SK-N-DZ (cell line): ENCODE measurements at places on chromosomes 12 and 14.

DNA sequence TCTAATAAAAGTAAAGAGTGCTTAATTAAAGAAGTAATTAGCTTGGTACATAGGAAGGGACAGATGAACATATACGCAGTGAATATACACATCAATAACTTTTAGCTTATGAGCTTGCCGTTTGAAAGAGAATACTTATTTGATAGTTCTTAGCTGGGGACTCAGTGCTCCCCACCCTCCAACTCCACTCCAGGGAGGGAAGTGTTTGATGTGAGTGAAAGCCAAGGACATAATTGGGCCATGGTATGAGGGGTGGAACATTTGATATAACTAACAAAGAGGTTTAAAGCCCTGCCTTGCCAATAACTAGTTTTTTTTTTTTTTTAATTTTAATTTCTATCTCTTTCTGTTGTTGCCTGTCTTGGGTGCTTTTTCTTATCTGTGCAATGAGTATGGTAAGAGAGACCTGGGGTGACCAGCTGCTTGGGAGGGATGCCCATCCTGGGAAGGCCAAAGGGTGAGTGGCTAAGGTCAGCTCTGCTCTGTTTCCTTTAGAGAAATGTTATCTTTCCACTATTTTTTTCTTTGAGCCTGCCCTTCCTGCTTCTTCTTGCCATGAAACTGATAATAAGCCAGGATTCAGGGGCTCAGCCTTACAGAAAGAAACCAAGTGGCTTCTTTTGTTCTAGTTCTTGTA is 132.8 kb upstream of the CPSF6 start:
- DNase-seq = no peak

DNA sequence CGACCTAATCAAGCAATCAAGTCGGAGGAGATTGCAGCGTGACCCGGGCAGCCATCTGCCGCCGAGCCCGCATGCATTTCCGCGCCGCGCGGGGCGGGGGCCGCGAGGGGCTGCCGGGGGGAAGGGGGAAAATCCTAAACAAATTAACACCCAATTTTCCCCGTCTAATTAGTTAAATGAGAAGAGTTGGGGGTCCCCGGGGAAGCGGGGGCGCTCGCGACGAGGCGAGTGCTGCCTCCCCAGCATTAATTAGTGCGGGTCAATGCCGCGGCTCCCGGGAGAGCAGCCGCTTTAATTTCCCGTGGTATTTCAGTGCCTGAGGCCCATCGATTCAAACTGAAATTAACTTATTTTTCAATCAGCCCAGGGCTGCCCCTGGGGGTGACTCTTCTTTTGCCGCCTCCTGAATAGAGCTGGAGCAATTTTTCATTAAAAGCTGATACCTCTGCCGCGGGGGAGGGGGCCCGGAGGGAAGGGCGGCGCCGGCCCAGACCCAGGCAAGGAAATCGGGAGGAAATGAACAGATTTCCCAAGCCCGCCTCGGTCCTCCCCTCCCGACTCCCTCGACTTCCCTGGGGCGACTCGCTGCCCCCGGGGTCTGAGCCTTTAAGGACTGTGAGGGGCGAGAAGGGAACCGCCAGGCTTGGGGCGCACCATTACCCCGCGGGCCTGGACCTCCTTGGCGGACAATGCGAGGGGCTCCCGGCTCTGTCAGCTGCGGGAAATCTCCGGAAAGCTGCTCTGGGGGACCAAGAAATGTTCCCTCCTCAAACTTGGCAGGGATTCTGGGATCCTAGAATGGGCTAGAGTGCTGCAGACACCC is 18.9 kb downstream of the VSX2 start:
- peak; percentile 26 for DNase-seq

- no peak for DNase-seq
Measured at GRCh38 chr12:109202770-109203169, 86.4 kb downstream of the ACACB start.

DNA sequence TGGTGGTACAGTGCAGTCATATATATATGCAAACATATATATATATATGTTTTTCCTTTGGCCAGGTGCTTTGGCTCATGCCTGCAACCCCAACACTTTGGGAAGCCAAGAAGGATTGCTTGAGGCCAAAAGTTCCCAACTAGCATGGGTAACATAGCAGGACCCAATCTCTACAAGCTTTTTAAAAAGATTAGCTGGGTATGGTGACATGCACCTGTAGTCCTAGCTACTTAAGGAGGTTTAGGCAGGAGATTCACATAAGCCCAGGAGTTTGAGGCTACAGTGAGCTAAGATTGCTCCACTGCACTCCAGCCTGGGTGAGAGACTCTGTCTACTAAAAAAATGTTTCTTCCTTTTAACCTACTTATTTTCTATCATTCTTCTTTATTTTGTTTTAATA is 10.2 kb downstream of the PZP start:
- DNase-seq = peak; percentile 9

DNA sequence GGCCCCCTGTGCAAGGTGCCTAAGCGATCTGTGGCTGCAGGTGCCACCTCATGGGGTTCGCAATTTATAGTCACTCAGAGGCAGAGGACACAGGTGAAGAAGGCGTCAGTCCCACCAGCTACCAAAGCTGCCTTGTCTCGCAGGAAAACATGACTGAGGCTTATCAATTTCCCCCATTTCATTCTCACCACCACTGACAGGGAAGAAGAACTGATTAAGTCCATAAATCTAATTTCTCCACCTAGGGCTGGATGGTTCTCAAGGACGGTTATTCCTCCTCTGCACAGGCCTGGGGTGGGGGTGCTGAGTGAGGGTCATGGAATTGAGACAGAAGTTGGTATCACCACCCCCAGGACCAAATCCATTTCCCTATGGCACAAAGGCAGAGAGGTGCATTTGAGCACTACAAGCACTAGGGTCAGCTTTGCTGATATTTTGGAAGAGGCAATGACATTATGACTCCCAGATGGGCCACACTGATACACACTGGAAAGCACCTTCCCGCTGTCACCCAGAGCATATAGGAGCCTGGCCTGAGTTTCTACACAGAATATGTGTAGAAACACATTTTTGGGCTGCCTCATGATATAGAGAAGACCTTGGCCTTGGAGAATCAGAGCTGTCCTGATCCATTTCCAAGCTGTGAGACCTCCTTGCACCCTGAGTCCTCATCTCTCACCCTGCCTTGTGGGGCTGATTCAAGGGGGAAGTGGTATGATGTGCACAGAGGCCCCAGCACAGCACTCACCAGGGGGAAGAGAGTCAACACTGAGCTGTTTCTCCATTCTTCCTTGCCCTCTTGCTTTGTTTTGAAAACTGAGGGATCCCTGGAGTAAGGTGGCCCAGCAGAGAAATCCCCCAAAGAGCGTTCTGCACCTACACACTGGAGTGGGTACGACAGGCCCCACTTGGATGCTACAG is 59.4 kb downstream of the PITPNM2 start:
- DNase-seq = no peak

DNA sequence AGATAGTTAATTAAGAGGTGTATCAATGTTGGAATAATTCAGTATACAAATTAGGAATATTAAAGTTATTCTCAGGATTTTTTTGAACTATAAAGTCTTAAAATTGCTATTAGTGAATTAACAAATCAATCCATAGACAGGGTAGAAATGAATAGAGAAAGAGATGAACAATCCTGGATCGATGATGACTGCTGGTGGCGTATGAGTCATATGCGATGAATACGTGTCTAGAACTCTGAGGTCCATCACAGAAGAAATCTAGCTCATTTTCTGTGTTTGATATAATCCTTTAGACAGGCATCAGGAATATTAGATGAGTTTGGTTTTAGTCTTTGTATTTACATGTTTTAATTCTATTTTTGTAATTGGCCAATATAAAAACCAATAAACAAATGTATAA is 85.4 kb upstream of the RTL1 start:
- DNase-seq = no peak

DNA sequence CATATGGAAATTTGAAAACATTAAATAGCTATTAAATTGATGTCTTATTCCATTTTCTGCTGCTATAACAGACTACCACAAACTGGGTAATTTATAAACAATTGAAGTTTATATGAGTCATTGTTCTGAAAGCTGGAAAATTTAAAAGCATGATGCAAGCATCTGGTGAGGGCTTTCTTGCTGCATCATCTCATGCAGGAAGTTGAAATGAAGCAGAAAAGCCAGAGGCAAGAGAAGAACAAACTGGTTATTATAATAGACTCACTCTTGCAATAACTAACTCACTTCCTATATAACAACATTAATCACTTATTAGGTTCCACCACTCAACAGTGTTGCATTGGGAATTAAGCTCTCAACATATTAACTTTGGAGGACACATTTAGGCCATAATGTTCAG is 1277.4 kb downstream of the LRFN5 start:
- no peak for DNase-seq

DNA sequence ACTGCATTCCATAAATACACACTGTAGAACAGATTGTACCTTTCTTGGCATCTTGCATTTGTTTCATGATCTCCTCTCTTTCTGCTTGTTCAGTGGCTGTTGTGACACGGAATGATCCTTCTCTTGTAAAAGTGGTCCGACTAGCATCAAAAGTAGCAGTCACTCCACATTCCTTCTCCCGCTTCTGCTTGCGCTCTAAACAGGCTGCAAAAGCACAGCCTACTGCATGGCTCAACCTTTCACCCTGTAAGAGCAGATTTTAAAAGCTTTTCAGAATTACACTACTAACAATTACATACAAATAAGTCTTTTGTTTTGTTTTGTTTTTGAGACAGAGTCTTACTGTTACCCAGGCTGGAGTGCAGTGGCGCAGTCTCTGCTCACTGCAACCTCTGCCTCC is 49.8 kb downstream of the PAPLN start:
- DNase-seq = no peak

- no peak for DNase-seq
Measured at GRCh38 chr14:104718871-104719270, 5.2 kb upstream of the ADSS1 start.

DNA sequence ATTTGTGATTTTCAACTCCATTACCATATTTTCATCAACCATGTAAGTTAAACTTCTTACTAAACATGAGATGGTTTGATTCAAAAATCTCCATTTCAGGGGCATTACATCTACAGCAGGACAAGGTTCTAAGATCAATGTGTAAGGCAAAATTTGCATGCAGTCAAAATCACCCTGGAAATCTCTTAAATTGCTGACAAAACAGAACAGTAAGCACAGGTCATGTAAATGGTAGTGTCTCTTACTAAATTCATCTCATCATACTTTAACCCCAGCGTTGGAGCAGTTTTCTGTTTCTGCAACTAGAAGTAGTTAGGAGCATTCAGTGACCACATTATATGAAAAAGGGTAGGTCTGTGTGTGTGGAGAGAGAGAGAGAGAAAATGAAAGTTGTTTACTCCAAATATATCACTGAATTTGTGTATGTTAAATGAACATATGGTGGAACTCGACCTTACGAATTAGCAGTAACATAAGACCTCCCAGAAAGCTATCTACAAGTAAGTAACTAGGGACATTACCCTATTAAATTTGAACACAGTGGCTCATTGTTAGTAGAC is 227.5 kb downstream of the SSPN start:
- no peak for DNase-seq

GRCh38 chr14:94042433-94043091 is 16.4 kb downstream of the OTUB2 start:
- no peak for DNase-seq

- DNase-seq = no peak
Measured at GRCh38 chr12:76876696-76877229, 2.1 kb downstream of the CSRP2 start.

DNA sequence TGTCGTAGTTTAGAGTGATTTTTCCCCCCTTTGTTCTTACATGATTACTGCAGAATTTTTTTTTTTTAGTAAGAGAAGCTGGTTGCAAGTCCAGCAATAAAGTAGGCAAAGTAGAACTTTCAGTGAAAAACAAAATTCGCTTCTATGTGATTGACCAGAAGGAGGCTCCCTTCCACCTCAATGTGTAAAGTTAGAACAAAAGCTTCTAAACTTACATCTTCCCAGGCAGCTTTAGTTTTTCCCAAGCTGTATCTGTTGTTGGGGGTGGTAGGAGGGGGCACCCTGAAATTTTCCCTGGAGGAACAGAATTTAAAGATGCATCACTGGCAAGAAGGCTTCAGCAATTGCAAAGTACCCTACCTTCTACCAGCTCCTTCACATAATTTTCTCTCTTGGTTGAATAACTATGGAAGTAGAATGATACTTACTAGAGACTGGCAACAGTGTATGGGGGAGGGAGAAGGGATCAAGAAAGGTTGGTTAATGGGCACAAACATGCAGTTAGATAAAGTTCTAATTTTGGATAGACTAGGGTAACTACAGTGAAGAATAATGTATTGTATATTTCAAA is 87.3 kb upstream of the E2F7 start:
- DNase-seq = no peak

- DNase-seq = no peak
Measured at GRCh38 chr12:132582058-132582420, 28.3 kb downstream of the LRCOL1 start.

GRCh38 chr14:49980027-49980426 is 87.1 kb downstream of the ARF6 start:
- no peak for DNase-seq

DNA sequence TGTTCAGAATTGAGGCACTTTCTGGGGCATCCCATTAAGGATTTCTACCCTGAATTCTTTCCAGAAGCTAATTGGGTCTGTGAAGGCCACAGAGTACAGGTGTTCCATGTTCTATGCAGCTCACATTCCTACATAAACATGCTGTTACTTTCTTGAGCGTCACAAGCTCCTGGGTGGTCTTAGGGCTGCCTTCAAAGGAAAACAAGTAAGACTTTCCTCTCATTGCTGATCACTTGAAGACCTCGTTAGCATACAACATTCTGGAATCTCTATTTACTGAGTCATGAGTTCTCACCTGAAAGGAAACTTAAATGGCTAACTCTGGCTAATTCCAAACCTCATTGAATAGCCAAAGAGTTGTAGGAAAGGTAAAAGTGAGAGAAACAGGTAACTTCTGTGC is 63.0 kb upstream of the HMGA2 start:
- DNase-seq = no peak

DNA sequence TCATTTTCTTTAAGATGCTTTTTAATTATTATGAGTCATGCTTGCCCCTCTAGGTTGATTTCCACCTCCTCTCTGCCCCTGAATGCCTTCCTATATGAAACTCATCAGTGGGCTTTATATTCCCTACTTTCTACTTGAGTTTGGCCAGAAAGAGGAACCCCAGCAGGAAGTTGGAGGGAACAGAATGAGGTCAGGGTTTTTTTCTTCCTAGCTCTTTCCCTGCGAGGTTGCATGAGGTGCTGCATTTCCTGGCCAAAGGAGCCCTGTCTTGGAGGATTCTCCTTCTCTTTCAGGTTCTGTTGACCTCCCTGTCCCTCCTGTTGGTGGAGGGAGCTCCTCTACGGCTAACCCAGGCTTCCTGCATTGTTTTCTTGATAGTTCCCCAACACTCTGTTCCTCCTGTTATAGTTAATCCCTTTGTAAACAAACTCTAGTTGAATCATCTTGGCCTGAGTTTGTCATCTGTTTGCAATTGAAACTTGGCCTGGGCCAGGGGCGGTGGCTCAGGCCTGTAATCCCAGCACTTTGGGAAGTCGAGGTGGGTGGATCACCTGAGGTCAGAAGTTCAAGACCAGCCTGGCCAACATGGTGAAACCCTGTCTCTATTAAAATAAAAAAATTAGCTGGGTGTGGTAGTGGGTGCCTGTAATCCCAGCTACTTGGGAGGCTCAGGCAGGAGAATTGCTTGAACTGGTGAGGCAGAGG is 15.3 kb upstream of the SPIC start:
- DNase-seq = no peak
